ENCODE measurements at places on chromosomes 11 and 22.

GRCh38 chr11:22512457-22512856 lies 113.2 kb downstream of the FANCF start:
- DNase-seq = no peak

GRCh38 chr11:1750481-1750839 lies at the start of gene IFITM10:
IFITM10 (minus strand) TSS chr11:1750595; CDS start chr11:1750442, 153 bp downstream.
- DNase-seq = no peak

DNA sequence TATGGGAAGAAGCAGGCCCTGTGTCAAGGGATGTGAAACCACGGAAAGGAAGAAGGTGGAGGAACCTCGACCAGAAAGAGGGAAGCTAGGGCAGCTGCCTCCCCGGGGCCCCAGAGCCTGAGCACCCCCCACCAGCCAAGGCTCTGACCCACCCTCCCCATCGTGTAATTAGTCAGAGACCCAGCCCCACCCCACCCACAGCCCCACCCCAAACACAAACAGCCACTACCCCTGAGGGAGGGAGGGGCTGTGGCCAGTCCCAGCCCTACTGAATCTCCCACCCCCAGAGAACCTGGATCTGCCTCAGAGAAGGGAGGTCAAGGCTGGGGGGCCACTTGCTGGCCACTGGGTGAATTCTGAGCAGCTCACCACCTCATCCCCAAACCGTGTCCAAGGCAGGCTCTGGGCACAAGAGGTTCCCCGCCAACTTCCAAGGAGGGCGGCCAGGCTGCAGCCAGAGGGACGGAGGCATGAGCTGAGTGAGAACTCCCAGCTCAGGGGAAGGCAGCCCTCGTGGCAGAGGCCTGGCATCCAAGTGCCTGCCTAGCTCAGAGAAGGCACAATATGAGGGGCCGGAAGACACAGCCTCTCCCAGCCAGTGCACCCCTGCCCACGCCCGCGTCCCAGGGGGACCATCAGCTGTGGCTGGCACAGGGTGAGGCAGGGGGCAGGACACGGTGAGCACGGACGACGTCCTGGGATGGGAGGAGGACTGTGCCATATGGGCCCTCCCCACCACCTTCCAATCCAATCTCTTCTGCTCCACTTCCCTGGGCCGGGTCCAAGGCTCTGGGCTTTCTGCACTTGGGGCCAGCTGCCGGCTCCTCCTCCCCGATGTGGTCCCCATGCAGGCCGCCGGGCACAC lies 2.7 kb downstream of the PLXNB2 start:
- DNase-seq = no peak

DNA sequence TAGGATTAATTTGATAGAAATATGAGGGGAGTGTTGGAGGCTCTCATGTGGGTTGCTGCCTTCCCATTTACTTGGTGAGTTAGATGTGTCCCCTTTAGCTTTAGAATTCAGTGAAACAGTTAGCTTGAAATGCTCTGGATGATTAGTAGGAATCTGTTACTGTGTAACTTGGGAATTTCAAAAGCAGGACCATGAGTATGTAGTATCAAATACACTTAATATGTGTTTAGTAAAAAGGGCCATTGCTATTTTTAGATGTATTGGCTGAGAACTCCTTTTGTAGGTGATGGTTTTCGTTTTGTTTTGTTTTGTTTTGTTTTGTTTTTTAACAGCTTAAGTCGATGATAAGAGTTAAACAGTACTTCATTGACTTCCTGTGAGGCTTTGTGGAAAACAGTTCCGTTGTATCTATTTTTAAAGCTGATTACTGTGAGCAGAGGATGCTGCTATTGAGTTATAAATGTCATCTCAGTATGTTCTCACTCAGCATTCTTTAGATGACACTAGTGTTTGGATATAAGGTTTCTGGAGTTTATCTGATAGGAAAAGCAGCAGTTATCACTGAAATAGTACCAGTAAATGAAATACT lies 53.5 kb downstream of the MCAM start:
- DNase-seq = no peak

GRCh38 chr11:114063149-114063828 lies 3.8 kb downstream of the ZBTB16 start:
- DNase-seq = no peak

DNA sequence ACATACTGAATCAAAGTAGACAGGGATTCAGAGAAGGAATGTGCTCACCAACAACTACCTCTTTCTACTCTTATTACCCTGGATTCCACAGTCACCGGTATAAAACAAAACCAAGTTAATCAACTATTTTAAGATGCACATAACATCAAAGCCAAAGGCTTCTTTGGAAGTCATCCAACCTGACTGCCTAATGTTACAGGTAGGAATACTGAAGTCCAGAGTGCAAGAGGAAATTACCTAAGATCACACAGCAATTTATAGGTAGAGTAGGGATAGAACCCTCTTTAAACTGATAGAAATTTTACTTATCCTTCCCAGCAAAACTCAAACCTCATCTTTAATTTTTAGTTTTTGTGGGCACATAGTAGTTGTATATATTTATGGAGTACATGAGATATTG lies 76.3 kb downstream of the PAK1 start:
- no peak for DNase-seq

- DNase-seq = no peak
Measured at GRCh38 chr11:122799406-122800105, 38.7 kb upstream of the CRTAM start.

DNA sequence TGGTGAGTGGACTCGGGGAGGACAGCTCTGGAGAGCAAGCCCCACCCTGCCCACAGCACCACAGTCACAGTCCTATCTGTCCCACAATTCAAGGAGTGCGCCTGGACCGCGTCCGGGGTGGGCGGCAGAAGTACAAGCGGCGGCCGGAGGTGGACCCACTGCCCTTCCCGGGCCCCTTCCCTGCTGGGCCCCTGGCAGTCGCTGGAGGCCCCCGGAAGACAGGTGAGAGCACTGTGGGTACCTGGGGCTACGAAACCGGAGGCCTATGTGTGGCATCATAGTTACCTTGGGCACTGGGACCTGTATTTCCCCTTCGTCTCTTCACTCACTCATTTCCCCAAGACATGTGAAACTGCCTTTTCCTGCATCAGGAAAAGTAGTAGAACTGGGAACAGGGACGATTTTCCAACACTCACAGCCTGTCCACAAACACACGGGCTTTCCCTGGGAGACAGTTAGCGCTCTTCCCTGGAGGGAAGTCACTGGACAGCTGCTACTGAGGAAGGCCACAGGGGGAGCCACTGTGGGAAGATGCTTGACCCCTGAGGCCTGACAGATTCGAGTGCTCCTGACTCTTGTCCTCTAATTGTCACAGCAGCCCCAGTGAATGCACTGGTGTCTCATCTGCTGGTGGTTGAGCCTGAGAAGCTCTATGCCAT lies 3.1 kb downstream of the TRMT112 start:
- no peak for DNase-seq

DNA sequence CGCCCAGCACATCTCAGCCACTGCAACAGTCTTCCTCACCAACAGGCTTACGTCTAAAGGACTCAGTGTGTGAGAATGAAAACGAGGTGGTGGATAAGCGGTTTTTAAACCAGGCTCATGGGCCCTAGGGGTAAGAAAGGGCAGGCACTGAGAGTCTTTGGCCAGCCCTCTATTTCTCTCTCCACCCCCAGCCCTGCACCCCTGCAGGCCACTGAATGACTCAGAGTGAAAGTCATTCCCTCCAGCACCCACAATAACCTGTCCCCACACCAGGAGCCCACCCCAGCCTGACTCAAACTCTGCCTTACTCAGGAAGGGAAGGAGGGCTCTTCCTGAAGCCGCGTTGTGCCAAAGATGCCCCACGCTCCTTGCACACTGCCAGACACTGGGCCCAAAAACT lies 72.0 kb downstream of the LARGE1 start:
- DNase-seq = no peak

DNA sequence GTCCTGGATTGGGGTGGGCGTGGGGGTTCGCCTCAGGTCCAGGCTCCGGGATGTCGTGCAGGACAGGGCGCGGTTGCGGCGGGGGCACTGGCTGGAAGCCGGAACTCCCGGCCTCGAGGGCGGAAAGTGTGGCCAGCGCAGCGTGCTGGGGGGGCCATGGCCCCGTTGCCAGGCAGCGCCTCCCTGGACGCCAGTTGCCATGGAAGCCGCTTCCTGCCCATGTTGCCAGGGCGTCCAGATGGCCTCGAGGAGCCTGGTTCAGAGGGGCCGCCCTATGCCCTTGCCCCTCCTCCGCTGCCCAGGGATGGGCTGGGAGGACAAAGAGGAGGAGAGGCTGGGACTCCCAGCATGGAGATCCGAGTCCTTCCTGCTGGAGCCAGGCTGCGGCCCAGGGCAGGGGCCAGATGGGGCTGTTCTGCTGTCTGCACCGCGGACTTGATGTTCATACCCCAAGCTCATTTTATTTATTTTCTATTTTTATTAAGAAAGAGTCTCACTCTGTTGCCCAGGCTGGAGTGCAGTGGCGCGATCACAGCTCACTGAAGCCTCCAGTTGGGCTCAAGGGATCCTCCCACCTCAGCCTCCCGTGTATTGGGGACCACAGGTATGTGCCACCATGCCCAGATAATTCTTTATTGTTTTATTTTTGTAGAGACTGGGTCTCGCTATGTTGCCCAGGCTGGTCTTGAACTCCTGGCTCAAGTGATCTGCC lies 4.6 kb upstream of the CCDC188 start:
- DNase-seq = peak; percentile 80

GRCh38 chr22:44297470-44298061 lies 15.2 kb downstream of the SHISAL1 start:
- no peak for DNase-seq

GRCh38 chr11:94153320-94153719 lies 24.7 kb downstream of the PANX1 start:
- DNase-seq = no peak

GRCh38 chr22:49133541-49133940 lies 694.1 kb downstream of the BRD1 start:
- no peak for DNase-seq

- no peak for DNase-seq
Measured at GRCh38 chr11:119895981-119896380, 167.0 kb upstream of the NECTIN1 start.

DNA sequence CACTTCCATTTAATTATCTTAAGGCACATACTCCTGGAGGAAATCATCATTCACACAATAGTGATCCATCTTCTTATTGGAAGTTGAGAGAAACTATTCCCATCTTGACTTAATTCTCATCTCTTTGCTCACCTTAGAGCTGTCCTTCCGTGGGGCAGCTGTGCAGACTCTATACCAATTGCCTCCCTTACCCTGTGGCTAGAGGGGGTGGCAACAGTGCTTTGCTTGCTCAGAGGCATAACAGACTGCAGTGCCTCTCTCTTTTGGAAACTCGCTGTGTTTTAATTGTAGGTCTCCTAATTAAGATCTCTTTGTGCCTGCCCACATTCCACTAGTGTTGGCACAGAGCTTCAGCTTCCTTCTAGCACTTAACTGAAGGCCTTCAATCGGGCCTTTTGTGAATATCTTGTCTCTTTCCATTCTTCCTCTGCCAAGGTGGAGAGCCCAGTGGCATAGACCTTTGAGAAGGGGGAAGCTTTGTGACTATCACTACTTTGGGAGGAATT lies 5.5 kb downstream of the KMT2A start:
- no peak for DNase-seq

GRCh38 chr11:2570841-2571597 lies 126.2 kb downstream of the KCNQ1 start:
- no peak for DNase-seq

- DNase-seq = no peak
Measured at GRCh38 chr11:116931206-116931953, 94.0 kb upstream of the APOA1 start.

DNA sequence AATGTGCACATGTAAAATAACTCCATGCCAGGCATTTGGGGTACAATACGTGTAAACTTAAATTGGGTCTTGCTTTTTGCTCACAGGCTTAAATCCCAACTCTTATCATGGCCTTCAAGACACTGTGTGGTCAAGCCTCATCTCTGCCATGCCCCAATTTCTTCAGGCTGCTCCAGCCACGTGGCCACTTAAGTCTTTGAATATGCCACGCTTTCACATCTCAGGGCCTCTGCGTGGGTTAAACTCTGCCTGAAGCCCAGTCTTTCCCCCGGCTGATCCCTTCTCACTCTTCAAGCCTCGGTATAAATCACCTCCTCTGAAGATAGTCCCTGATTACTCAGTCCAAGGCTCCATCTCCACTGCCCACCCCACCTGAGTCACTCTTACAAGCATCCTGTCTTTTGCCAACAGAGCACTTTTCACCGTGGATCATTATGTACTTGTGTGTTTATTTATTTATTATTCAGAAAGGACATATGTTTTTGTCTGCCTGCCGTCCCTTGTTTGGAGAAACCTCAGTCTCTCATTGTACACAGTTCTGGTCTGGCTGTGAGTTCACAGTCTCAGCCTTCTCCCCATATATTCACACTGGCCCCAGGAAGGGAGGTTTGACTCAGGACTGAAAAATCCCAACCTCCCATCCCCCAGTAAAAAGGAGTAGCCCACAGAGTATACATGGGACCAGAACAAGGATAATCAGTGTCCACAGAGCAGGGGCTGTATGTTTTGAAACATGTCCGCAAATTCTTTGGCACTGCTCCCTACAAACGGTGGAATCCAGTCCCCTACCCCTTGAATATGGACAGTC lies 344.7 kb downstream of the MN1 start:
- no peak for DNase-seq

DNA sequence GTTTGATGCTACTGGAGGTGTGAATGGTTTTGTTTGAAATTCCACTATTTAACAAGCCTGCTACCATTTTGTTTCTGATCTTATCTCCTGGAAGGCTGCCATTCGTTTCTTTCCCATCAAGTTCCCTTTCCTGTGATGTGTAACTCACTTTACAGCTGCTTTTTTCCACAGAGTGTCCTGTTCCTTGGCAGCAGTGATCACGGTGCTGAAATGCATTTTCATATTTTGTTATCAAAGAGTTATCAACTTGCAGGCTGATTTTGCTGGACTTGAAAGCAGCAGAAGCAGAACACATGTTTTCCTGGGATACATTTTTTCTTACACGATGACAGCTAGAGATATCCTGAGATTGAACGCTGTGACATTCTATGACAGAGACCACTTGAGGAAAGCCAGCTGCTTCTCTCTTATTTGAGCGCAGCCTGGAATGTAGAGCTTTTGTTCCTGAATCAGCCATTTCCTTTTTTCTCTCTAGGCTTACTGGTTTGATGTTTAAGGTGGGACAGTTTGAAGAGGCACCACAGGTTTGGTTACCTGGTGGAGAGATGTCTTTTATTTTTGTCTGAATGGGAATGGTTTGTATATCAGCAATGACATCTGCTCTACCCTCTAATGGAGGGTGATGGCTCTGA lies 34.7 kb downstream of the PRR14L start:
- no peak for DNase-seq

DNA sequence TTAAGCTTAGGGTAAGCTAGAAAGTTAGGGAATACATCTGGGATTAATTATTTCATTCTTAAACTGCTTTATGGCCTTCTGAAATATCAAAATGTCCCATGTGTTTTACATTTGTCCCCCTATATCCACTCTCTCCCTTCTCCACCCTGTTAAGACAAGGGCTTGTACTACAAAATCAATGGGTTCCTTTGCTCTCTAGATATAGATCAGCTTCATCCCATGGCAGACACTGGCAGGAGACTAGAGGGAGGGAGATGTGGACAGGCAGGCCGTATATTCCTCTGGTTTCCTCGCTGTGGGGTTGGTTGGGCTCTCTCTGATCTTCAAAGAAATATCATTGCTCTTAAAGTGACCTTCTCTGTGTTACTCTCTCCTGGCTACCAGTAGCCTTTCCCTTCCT lies 1281.0 kb downstream of the LRRC4C start:
- DNase-seq = no peak
